ENCODE measurements at places on chromosomes 13 and 19.

DNA sequence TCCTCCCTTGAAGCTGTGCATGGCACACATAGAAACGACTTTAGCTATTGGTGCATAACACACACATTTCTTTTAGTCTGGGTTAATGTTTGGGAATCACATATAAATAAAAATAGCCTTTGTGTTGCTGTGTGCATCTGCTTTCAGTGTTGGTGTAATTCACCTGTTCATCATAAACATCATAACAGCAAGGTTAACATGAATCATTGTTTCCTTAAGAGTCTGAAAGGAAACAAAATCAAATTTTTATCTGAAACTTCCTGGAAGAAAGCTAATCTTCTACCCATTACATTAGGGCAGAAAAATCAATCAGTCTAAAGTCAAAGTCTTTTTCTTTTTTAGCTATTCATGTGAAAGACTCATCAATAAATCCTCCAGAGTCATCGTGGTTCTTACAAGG lies 35.0 kb upstream of the TNFSF11 start:
- DNase-seq: no peak

DNA sequence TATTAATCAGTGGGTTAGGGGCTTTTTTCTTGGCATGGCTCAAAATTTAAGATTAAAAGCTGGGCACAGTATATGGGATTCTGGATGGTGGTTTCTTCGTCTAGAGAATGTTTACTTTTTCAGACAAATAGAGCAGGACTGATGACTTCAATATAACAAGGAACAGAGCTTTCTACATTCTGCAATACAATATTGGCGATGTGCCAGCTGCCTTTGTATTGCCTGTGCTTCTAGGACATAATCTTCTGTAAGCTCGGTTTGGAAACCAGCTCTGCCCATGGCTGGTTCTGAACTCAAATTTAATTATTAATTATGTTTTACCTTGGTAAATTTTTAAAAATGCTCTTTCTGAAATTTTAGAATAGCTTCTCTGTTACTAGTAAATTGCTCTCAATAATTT lies 139.1 kb upstream of the TRPC4 start:
- no peak for DNase-seq

DNA sequence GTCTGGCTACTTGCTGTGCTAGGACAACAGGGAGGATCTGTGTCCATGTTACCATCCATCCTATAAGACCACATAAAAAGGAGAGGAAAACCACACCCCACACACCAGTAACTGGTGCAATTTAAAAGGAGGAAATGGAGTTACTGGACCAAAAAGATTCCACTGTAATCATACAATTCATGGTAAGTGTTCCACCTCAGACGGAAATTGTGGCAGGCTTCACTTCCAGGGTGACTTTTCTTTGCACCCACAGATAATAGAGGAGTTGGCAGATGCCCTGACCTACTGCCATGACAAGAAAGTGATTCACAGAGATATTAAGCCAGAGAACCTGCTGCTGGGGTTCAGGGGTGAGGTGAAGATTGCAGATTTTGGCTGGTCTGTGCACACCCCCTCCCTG lies 2.4 kb downstream of the AURKC start:
- no peak for DNase-seq

GRCh38 chr13:111976474-111977178 lies 90.3 kb upstream of the SOX1 start:
- no peak for DNase-seq

DNA sequence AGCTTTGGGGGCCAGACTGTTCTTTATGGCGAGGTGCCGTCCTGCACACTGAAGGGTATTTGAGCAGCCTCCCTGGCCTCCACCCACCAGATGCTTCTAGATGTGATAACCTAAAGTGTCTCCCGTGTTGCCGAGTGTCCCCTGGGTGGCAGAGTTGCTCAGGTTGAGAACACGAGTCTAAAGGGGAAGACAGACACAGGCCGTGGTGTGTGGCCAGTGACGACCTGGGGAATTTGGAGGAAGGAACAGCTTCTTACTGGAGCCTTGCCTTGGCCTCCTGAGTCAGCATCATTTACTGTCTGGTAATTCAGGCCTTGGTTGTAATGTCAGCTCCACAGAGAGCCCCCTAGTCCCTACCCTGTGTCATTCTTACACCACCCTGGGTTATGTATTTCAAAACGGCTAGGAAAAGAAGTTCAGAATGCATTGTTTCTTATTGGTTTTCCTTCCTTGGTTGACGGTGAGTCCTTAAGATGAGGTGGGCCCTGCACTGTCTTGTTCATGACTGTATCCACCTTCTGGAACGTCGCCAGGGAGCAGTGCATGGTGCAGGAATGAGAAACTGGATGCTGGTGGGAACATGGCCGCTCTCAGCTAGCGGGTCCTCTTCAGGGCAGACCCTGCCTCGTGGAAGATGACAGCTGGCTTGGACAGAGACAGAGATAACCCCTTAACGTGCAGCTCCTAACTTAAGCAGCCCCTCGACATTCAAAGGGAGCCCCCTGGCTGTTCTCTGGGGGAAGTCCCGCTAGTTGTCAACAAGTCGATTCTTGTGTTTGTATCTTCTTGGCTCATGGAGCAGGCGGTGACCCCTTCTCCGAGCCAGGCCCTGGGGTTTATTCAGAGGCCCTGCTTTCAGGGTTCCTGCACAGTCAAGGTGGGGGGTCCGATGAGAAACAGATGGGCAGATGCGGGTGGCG lies 7.2 kb downstream of the SIN3B start:
- DNase-seq: no peak

- DNase-seq: no peak
Measured at GRCh38 chr13:44437356-44438233, 64.0 kb downstream of the SERP2 start.

GRCh38 chr19:15028490-15028889 lies 20.8 kb upstream of the CASP14 start:
- DNase-seq: no peak

DNA sequence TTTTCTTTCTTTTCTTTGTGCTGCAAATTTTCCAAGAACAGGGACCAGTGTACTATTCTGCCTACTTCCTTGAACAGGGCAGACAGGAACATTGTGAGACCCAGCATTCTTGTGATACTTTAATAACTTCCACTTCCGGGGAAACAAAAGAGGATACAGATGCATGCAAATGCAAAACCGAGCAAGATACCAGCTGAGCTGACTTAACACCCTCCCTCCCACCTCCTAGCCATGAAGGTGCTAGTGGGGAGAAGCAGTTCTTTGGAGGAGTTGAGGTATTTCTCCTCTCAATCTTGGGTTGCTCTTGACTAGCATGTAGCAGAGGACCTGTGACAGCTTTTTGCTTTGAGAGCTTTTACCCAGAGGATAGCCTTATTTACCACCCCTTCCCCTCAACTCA lies 111.2 kb downstream of the KLF5 start:
- DNase-seq: no peak

- no peak for DNase-seq
Measured at GRCh38 chr19:50312967-50313811, 16.0 kb downstream of the KCNC3 start.

DNA sequence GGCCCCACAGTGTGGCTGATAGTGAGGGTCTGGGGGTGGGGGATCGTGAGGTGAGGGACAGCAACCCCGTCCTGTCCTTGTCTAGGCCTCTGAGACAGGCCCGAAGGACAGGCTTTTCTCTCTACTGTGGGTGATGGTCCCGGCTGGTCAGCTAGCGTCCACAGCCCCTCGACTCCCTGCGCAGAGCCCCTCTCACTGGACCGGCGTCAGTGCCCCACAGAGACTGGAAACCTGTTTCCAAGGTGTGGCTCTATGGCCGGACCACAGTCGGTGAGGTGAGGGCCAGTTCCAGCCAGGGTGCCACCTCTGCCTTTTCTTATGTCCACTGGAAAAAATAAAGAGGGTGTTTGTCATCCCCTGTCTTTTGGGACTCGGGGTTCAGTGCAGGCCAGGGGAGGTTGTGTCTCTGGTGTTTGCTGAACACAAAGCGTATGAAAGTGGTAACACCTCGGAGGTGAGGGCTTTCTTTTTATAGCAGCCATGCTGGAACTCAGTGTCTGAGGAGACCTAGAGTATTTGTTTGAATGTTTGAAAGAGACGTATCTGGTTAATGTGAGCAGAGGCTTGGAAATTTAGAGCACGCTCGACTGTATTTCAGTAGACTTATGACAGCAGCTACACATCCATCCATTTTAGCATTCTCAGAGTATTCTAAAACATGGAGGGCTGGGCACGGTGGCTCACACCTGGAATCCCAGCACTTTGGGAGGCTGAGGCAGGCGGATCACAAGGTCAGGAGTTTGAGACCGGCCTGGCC lies 22.8 kb downstream of the ATP11A start:
- DNase-seq: no peak
